ENCODE measurements at places on chromosomes 2 and 18.

DNA sequence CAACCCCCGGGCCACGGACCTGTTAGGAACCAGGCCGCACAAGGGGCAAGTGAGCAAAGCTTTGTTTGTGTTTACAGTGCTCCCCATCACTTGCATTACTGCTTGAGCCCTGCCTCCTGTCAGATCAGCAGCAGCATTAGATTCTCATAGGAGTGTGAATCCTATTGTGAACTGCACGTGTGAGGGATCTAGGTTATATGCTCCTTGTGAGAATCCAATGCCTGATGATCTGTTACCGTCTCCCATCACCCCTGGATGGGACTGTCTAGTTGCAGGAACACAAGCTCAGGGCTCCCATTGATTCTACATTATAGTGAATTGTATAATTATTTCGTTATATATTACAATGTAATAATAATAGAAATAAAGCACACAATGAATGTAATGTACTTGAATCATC is 125.6 kb downstream of the FMNL2 start:
- no peak for DNase-seq

DNA sequence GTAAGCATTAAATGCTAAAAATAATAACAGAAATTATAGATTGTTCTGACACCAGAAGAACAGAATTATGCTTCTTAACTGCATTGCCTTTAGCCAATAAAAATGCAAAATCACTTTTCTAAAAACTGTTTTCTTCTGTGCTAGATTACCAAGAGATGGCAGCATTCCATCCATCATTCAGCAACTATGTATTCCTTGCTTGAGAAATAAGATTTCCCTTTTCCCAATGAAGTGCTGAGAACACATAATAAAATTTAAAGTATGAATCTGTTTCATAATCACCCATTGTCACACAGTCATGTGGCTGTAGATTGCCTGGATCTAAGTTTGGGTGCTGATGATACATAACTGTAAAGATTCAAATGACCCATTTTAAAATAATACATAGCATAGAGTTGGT is 504.2 kb downstream of the TDRD15 start:
- no peak for DNase-seq

DNA sequence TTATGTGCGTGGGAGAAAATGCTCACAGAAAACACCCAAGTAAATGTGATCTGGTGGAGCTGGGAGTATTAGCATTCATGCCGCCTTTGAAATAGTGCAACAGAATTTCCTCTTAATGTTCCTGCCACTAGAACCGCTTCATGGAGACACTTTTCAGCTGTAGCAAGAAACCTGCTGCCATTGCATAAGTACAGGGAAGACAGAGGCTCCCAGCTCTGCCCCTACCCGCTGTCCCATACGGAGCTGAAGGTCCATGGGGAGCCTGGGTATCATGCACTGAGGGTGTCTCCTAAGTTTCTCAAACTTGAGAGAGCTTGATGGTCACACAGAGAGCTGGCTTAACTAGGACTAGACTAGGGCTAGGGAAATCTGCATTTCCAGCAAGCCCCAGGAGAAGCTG is 49.6 kb downstream of the CRIM1 start:
- no peak for DNase-seq

GRCh38 chr2:198913394-198914152 is 544.2 kb downstream of the SATB2 start:
- DNase-seq, result no peak

- no peak for DNase-seq
These were observed 48.8 kb downstream of the MAP3K20 start for GRCh38 chr2:173124441-173124840.

DNA sequence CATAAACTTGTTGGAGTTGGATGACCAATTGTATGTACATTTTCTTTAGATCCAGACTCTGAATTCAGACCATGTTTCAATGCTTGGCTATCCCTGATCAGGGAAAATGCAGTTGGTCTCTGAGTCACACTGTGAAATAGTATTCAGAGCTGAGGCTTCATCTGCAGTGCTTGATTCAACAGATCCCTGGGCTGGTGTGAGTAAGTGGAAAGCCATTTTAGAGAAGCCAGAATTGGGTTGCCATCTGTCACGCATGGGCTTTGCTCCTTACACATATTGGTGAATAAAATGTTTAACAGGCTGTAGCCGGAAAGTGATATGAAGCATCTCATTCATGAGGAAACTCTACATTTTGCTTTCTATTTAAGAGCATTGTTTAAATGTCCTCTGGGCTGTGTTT is 50.0 kb upstream of the ACYP2 start:
- no peak for DNase-seq

- DNase-seq, result no peak
These were observed 487.4 kb upstream of the SALL3 start for GRCh38 chr18:78492064-78492812.

GRCh38 chr2:68110102-68110501 is 47.3 kb upstream of the C1D start:
- no peak for DNase-seq

DNA sequence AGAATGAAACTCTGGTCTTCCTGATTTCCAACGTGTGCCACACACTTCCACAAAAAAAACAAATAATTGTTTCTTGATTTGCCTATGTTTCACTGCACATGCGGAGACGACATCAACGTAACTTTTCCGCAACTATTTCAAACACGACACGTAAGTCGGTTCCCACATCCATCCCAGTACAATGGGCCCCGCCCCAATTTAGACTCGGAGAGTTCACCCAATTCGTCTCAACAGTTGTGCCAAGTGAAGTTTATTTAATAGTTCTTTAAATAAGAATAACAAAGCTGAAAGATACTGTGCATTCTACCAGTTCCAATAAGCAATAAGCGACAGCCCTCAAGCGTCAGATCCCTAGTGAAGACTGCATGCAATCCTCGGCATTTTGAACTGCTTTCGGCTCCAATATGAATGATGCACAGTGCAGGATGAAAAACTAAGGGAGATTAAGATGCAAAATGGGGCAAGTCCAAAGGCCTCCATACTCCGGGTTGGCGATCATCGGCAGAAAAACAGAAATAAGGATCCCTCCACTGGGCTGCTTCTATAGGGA is 664 bp downstream of the CCT4 start:
- no peak for DNase-seq

DNA sequence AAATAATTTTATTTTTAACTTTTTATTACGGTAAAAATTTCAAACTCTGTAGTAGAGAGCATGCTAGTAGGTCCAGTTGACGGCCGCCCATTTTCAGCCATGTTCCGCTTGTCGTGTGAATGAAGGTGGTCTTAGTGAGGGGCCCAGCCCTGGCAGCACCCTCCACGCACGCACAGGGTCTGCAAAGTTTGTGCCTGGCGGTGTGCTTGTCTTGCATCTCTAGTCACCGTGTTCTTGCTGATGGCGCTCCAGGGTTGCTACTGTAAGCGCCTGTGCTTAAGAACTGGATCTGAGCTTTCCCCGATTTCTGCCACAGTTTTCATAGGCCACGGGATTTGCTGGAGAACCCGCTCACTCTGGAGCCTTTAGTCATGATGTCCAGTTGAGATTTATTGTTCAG is 28.9 kb downstream of the LDLRAD4 start:
- no peak for DNase-seq

GRCh38 chr2:16398486-16399043 is 267.1 kb downstream of the CYRIA start:
- DNase-seq, result no peak

DNA sequence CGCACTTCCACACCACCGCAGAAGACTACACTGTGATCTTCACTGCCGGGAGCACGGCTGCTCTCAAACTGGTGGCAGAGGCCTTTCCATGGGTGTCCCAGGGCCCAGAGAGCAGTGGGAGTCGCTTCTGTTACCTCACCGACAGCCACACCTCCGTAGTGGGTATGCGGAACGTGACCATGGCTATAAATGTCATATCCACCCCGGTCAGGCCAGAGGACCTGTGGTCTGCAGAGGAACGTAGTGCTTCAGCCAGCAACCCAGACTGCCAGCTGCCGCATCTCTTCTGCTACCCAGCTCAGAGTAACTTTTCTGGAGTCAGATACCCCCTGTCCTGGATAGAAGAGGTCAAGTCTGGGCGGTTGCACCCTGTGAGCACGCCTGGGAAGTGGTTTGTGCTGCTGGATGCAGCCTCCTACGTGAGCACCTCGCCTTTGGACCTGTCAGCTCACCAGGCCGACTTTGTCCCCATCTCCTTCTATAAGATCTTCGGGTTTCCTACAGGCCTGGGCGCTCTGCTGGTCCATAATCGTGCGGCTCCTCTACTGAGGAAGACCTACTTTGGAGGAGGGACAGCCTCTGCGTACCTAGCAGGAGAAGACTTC is 12.5 kb downstream of the MOCOS start:
- no peak for DNase-seq

DNA sequence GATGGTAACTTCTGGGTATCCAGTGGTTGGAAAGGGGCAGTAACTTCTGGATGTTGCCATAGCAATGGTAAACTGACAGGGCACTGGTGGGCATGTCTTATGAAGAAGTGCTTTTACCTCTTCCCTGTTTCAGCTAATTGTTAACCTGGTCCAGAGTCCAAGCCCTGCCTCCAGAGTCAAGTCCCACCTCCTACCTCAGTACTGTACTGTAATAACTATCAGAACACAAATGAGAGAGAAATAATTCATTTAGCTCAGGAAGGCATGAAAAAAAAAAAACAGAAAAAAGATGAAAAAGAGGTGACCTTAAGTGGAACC is 237.0 kb downstream of the ZNF804A start:
- no peak for DNase-seq
